Activated CD8-positive, alpha-beta memory T cell treated with anti-CD3 and anti-CD28 coated beads for 1 hour (primary cell): ENCODE measurements at places on chromosomes 1 and 21.

DNA sequence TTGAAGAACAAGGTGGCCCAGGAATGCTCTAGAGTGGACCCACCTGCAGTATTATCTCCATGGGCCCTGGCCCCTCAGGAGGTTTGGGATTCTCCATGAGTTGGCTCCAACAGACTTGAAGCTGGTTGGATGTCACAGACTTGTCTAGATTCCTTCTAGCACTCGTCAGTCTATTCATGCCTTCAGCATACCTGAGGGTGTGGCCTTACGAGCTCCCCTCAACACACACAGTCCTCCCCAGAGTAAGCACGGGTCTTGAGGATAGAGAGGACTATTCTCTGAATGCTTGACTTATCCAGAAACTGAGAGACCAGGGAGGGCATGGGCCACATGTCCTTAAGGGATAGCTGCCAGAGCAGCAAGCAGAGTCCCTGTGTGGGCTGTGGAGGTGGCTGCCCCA, 45.9 kb upstream of the COL6A1 start:
- no peak for DNase-seq

- no peak for DNase-seq
Observed at GRCh38 chr1:168628807-168629206, 52.4 kb downstream of the XCL1 start.

- DNase-seq, result no peak
Observed at GRCh38 chr1:25616987-25617624, 515 bp downstream of the MAN1C1 start.

DNA sequence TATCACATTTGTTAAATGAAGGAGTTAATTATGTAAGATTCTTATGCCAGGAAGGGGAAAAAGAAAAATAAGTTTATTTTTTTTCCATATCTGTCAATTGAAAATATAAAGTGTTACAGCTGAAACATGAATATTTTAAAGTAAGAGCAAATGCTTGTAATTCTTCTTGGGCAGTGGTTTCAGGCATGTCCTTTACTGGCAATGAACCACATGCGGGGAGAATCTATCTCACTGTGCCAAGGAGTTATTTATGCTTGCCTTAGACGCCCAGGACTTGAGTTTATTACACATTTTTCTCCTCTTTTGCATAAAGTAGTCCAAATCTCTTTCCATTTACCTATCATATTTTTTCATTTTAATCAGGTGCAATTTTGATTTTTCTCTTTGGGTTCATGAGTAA, 207.8 kb upstream of the NRIP1 start:
- DNase-seq, result no peak

DNA sequence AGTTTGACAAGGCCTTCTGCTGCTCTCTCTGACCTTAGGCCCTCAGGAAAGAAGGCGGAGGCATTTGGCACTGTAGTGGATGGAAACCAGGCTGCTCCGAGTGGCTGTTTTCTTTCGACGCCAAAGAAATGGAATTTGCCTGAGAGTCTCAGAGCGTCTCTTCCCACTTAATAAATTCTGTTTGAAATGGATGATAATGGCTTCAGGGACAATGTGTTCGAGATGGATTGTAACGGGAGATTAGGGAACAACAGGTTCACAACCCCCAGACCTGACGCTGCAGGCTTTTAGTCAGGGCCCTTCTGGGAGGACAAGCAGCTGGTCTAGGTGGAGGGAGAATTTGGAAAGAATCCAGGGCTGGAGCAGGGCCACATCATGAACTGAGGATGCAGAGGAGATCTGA, 58.6 kb downstream of the TLR5 start:
- no peak for DNase-seq

DNA sequence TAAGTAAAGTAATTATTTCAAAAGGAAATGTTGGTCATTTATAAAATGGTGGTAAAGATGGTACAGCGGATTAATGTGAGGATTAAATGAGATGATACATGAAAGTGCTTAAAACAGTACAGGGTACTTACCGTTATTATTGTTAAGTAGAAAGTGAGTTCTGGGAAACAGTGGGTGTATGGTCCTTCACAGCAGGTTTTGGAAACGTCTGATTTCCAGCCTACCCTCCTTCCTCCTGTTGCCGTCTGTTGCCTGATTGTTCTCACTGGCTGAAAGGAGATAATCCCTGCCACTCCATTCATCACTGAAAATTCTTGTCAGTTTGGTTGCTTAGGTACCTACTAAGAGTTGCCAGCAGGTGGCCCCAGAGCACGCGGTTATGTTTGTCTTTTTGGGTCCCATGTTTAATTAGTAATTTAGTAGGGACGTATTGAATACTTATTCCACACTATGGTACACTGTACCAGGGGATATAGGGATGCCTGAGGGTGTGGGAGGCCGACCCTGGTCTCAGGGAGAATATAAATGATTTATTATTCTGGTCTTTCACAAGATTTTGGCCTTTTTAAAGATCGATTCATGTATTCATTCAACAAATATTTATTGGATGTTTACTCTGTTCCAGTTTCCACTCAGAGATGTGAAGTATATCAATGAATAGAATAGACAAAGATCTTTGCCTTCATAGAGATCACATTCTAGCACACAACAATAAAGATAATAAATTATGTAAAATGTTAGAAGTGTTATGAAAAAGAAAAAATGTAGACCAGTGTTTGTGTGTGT, 30.8 kb upstream of the RPTN start:
- DNase-seq, result no peak

DNA sequence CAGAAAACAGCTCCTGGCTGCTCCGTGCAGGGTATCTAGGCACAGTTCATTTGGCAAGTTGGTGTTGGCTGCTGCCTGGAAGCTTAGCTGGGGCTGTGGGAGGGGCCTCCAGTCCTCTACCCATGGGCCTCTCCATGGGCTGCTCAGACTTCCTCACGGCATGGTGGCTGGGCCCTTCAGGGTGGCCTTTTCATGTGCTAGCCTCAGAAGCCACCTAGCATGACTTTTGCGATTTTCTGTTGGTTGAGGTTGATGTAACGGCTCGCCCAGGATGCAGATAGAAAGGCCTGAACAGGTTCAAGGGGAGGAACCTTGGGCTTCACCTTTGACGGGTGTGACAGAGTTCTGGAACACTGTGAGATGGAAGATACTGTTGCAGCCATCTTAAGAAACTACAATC, 25.8 kb upstream of the LHX4 start:
- no peak for DNase-seq

- no peak for DNase-seq
Observed at GRCh38 chr1:167118188-167118587, 24.3 kb downstream of the STYXL2 start.

DNA sequence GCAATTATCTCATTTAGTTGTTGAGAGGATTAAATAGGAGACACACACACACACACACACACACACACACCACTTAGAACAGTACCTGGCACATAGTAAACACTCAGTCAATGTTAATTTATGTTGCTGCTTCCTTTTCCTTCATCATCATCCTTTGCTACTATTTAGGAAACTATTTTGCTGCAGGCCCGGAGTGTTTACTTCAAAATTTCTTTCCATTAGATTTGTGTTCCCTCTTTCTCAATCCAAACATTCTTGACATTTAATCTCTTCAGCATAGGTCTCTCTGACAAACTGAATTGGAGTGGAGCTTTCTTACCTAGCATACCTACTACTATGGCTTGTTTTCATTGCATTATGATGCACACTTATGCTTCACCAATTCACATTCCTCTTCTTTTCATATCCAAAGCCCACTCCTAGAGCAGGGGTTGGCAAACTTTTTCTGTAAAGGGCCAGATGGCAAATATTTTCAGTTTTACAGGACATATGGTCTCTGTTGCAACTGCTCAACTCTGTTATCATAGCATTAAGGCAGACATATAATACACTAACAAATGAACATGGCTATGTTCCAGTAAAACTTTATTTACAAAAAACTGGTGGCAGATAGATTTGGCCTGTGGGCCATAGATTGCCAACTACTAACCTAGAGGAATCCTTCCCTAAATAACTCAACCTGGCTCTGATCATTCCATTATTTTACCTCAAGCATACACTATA, 49.5 kb downstream of the SCMH1 start:
- no peak for DNase-seq

GRCh38 chr21:28752131-28752530, 240.5 kb downstream of the LTN1 start:
- no peak for DNase-seq

DNA sequence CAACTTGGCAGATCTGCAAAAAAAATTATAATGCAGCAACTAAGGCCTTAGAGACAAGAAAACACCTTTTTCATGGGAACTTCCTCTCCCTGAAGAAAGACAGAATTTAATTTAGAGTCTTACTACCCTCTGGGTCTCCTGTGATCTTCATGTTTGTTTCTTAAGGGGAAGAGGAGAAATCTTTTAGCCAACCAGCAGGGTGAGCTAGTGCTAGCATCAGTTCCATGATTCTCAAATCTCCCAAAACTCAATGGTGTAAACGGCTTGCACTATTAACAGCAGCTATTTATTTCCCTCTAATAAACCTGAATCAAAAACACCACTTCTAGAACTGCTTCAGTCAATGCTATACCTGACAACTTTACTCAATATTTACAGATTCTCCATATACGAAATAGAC, 3.8 kb downstream of the ZNF644 start:
- no peak for DNase-seq
